ENCODE measurements at places on chromosomes 13 and 19.

DNA sequence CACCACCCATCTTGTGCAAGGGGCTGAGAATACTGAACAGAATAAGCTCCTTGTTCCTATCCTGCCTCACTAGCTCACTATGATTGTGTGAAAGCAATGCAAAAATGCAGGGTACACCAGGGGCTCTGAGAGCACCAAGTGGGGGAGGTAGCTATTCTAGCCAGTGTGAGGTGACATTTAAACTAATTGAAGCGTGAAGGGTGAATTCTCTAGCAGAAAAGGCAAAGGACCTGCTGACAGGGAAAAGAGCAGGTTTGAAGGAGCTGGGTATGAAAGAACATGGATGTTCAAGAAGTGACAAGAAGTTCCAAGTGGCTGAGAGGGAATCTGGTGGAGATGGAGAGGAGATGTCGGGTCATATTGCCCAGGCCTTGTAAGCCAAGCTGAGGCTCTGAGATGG, 64.2 kb downstream of the SIAH3 start:
- DNase-seq, result no peak

GRCh38 chr19:33499671-33500506, 21.7 kb downstream of the PEPD start:
- DNase-seq, result no peak

- DNase-seq, result no peak
These were observed 84.7 kb upstream of the TM9SF2 start for GRCh38 chr13:99416411-99417121.

- DNase-seq, result no peak
These were observed 3.9 kb upstream of the CEBPA start for GRCh38 chr19:33306191-33306590.

GRCh38 chr19:12996406-12997094, 1.3 kb downstream of the NFIX start:
- peak; percentile 64 for DNase-seq

- DNase-seq, result peak; percentile 43
These were observed 64.3 kb downstream of the SPRY2 start for GRCh38 chr13:80276371-80277289.

GRCh38 chr19:48102870-48103751, 7.5 kb downstream of the PLA2G4C start:
- peak; percentile 43 for DNase-seq

GRCh38 chr19:12187625-12188024, 24.7 kb downstream of the ZNF136 start:
- DNase-seq, result no peak

- no peak for DNase-seq
These were observed 96.6 kb downstream of the TEX26 start for GRCh38 chr13:31029102-31029501.

GRCh38 chr13:91889641-91890040, 491.2 kb downstream of the GPC5 start:
- no peak for DNase-seq

Data from adipocyte (in vitro differentiated cells).